ENCODE measurements at places on chromosomes 6 and 20.

- DNase-seq, result no peak
Observed at GRCh38 chr6:131424016-131424415, 149.0 kb upstream of the ARG1 start.

- DNase-seq, result no peak
Observed at GRCh38 chr6:73937805-73938204, 241.8 kb downstream of the CD109 start.

DNA sequence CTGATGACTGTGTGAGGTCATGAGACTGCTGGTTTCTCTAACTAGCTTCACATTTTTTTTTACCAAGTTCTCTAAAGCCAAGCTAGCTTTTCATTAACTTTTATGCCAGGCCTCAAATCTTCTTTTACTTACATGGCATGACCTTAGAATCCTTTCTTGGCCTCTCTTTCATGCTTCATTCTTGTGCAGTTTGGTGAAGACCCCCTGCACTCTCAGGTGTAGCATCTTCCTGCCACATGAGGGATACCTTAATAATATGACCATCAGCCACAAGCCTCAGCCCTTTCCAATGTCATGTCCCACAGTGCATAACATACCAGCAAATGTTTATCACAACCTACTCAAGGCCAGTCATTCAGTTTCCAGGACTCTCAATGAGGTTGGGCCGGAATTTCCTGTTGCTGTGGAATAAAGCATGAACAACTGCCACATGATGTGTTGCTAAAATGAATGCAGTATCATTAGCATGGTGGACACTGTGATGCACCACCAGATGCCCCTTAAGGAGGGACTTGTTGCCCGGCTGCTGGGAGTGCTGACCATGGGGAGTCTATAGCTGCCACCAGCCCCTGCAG is 72.2 kb downstream of the RIN2 start:
- no peak for DNase-seq

GRCh38 chr6:4728436-4728769 is 47.8 kb upstream of the CDYL start:
- no peak for DNase-seq

DNA sequence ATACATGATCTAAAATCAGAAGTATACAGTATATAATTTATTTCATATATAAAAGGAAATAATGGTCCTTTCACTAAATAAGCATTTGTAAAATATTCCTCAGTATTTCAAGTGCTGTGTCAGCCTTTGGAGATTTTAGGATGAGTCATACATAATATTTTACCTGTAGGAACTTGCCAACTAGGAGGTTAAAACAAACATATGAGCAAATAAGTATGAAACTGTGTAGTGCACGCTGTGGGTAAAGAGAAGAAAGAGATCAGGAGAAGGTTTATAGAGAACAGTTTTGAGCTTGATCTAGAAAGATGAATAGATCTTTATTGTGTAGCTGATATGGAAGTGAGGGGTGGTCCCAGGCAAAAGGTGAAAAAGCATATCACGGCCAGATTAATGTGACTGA is 169.9 kb upstream of the RNF217 start:
- DNase-seq, result no peak

DNA sequence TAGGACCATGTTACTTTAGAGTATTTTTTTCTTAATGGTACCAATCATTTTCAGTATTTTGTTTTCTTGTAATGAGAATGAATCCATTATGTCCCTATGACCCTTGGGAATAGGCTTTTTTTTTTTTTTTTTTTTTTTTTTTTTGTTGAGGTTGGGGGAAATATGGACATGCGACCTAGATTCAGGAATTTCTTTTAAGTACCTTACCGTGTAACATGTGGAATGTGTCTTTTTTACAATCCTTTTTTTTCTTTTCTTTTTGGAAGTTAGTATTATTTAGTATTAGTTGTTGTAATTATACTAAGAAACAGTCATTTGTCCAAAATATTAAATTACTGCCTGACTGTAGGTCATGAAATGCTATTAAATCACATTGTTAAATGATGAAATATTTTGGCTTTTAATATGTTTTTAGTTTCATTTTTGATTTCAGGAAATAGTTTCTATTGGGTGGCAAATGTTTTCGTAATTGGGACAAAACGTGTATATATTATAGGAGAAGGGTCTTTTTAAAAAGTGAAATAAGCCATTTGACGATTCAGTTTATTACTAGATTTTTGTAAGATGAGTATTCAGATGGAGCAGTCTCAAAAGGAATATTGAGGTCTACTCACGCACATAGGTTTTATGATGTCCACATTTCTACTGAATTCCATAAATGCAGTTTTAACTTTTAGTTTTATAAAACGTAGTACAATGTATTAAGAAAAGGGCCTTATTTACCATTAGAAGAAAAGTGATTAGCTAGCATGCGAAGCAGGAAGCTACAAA is 4.9 kb downstream of the ARID1B start:
- DNase-seq, result no peak

DNA sequence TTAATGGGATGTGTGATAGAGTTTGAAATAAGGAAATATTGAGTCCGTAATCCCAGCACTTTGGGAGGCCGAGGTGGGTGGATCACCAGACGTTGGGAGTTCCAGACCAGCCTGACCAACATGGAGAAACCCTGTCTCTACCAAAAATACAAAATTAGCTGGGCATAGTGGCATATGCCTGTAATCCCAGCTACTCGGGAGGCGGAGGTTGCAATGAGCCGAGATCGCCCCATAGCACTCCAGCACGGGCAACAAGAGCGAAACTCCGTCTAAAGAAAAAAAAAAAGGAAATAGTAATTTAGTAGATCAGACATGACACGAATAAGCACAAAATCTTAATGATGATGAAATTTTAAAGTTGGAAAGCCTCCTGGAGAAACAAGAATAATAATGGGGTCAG is 14.8 kb downstream of the GJA1 start:
- DNase-seq, result no peak

- DNase-seq, result no peak
Observed at GRCh38 chr20:50824137-50824536, 29.3 kb downstream of the BCAS4 start.

- DNase-seq, result no peak
Observed at GRCh38 chr6:37373822-37374471, 20.2 kb downstream of the RNF8 start.

- no peak for DNase-seq
Observed at GRCh38 chr20:1191299-1191698, 6.5 kb upstream of the TMEM74B start.

DNA sequence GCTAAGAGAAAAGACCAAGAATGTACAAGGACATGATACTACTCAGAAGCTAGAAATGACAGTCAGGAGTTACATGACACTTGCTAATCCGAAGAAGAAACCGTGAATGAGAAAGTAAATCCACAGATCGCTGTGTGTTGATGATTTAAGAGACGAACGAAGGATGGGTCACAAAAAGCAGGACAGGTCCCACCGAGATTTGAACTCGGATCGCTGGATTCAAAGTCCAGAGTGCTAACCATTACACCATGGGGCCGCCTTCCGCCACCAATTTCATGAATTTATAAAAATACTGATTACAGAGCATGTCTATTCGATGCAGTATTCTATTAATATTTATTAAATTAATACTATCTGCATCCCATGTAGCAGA is 54.0 kb upstream of the BTN3A2 start:
- peak; percentile 45 for DNase-seq

DNA sequence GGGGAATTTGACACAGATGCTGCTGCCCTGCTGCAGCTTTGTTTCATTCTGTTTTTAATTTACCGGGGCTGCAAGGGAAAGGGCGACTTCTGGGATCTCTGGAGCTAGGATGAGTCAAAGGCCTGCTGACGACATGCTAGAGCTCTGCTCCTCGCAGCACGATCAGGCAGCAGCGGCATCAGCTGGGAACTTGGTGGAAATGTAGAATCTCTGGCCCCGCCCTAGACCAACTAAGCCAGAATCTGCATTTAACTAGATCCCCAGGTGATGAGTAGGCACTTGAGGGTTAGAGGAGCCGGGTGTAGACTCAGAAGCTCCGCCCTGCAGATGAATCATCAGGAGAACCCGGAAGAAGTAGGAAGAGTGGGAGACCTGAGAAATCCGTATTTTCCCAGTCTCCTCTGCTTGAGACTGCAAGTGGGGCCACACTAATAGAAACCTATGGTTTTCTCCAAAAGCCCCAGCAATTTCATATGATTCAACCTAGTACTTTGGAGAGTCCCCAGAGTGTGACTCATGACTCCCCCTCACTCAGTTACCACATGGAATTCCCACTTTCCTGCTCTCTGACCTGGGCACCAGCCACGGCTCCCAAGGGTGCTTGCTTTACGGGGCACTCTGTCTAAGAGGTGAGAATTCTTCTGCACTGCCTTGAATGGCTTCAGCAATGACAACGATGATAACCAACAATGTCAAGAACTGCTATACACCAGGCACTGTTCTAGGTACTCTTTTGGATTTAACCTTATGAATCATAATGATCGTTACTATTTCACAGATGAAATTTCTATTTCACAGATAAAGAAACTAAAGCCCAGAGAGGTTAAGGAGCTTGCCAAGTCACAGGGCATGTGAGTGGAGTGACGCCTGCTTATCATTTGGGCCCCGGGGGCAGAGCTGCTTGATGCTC is 18.1 kb downstream of the TUBB2B start:
- peak; percentile 62 for DNase-seq

DNA sequence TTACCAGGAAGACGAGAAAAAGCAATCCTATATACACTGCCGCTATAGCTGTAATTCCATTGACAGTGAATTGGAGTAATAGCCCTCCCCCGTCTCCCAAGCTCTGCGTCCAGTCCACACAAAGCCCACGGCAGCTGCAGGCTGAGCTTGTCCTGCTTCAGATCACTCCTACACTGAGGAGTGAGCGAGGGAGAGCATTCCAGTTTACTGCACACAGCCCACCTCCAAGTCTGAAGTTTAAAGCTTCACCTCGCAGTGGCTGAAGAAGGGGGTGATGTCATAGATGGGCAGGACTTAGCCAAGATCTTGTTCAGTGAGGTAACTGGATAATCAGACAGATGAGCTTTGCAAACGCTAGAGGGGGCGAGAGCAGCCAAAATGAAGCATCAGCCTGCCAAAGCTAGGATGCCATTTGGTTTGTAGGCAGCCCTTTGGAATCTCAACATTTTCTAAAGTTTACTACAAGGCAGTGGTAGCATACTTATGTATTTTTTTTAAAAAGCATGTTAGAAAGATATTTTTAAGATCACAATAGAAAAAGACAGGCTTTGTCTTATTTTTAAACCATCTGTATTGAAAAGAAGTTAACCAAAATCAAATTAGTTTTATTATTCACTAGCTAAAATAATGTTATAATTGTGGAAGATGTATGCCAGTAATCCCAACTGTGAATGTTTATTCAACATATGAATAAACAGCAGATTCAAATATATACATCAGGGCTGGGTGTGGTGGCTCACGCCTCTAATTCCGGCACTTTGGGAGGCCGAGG is at the start of gene FLRT3:
Gene FLRT3, minus strand, starts transcription at position 213 of the 772 bp plus-strand sequence. CDS start 10,106 bp downstream, outside the sequence.
- peak; percentile 92 for DNase-seq

DNA sequence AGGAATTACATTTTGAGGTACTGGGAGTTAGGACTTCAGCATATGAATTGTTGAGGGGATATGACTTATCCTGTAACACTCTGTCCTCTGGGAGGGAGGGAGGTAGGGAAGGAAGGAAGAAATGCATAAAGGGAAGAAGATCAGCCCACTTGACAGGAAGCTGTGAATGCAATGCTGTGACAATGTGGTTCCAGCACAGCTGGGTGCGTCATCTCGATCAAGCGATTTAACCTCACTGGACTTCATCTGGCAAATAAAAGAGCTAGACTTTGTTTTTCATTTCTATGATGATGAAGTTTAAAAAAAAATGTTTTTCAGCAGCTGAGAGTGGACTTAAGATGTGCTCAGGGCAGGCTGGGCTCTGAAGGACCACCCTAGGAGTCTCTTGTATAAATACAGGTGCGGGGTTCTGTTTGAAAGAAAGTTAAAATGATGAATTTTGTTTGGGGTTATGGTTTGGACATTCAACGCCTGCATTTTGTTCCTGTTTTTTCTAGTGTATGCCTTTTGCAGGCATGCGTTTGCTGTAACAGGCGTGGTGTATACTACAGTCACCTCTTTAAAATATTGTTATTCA is 178.1 kb downstream of the RIMS1 start:
- no peak for DNase-seq

DNA sequence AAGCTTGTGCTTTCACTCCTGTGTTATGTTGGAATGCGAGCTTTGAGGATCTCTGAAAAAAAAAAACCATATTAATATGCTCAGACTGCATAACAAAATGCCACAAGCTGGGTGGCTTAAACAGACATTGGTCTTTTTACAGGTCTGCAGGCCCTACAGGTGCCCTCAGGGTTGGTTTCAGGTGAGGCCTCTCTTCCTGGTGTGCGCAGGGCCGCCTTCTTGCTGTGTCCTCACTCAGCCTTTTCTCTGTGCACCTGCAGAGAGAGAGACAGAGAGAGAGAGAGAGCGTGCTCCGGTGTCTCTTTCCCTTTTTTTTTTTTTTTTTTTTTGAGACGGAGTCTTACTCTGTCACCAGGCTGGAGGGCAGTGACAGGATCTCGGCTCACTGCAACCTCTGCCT is 114.1 kb upstream of the SNX9 start:
- DNase-seq, result no peak

- DNase-seq, result no peak
Observed at GRCh38 chr6:4301871-4302270, 166.5 kb upstream of the ECI2 start.

DNA sequence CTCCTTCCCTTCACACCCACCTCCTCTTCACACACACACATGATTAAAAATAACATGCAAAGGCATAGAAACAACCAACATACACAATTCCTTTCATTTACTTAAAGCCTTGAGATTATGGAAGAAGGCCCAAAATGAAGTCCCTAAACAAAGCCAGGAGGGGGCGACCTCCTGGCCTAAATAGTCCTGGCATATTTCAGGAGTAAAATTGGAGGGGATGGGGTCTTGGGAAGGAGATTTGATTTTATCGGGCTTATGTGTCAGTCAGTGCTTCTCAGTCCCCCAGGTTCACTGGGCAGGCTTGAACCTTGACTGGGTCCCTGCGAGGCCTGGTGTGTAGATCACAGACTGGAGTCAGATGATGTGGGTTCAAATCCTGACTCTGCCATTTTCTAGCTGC is 266.4 kb downstream of the SAMD5 start:
- DNase-seq, result peak; percentile 48

Data from neural progenitor cell (in vitro differentiated cells).